ENCODE measurements at places on chromosomes 5 and 9. TPM values are rescaled to one million over a fixed set of nuclear protein-coding genes. Genes with fewer than 3 reads are reported as not detected.

The ANKRD33B gene
- total RNA-seq, result 6.5 TPM

GRCh38 chr9:107587191-107587963, 97.8 kb upstream of the KLF4 start:
- DNase-seq, result no peak

DNA sequence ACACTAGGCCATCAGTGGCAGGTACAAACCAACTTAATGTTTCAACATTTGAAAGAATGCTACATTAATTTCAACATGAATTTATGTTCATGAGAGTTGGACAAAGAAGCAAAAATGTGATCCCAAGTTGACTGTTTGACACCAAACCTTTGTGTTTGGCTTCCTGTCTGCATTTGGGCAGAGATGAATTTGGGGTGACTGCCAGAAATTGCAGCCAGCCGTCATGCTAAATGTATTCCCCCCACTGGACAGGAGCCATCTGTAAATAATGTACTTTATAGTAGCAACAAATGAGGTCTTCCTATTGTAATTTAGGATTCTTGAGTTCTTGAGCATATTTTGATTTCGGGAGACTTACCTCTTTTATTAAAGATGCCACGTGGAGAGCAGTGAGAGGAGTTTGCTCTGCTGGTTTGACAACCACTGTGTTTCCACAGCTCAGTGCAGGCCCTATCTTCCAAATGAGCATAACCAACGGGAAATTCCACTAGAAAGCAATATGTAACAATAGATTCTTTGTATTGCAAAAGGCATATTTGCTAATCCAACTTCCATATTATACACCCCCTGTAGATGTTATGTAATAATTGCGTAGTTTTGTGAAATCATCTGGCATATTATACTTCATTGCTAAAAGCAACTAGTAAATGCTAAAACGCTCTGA, 27.6 kb downstream of the ALDH1A1 start:
- DNase-seq, result no peak

GRCh38 chr9:131663288-131663687, 76.6 kb downstream of the RAPGEF1 start:
- DNase-seq, result no peak

GRCh38 chr5:129141696-129142095, 47.1 kb downstream of the ISOC1 start:
- no peak for DNase-seq

The F12 gene
- total RNA-seq, result 16.5 TPM

GRCh38 chr9:37512437-37512836, 26.7 kb downstream of the POLR1E start:
- DNase-seq, result no peak

DNA sequence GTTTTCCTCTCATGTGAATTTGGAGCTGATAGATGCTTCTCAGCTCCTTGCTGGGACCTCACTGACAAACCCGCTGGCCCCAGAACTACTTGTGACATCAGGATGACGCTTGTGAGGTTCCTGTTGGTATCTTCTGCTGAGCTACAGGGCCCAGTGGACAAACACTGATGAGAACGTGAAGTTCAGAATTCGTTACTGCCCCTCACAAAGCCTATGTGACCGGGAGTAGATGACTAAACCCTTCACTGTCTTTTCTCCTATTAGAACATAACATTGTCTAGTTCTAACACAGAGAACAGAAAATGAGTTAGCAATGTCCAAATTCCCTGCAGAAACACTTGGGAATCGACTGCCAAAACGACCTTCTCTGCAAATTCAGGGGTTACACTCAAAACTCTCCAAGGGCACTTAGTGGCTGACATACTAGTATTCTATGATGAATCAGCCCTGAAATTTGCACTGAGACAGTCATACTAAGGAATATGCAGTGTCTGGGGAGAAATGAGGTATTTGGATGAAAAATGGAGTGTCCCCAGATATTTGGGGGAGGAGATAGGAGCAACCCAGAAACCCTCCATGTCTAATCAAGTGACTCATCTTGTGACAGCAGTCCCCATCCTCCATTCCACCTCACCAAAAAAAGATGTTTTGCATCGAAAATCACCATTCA, 143.2 kb upstream of the TRIM32 start:
- DNase-seq, result no peak

GRCh38 chr9:134278974-134279640, 47.1 kb upstream of the RXRA start:
- DNase-seq, result no peak

- DNase-seq, result no peak
These were observed 4.5 kb downstream of the ZNF608 start for GRCh38 chr5:124741711-124742496.

The PRSS3 gene
- total RNA-seq, result 49.0 TPM

The NR2F1-AS1 gene
- total RNA-seq, result 1.6 TPM

The MORN5 gene
- total RNA-seq, result not detected

The VDAC1 gene
- total RNA-seq, result 151 TPM

- no peak for DNase-seq
These were observed 153.3 kb downstream of the CARTPT start for GRCh38 chr5:71872311-71872864.

The SLC1A1 gene
- 4.3 TPM for total RNA-seq

- DNase-seq, result no peak
These were observed 51.3 kb upstream of the MROH2B start for GRCh38 chr5:41122459-41122858.

DNA sequence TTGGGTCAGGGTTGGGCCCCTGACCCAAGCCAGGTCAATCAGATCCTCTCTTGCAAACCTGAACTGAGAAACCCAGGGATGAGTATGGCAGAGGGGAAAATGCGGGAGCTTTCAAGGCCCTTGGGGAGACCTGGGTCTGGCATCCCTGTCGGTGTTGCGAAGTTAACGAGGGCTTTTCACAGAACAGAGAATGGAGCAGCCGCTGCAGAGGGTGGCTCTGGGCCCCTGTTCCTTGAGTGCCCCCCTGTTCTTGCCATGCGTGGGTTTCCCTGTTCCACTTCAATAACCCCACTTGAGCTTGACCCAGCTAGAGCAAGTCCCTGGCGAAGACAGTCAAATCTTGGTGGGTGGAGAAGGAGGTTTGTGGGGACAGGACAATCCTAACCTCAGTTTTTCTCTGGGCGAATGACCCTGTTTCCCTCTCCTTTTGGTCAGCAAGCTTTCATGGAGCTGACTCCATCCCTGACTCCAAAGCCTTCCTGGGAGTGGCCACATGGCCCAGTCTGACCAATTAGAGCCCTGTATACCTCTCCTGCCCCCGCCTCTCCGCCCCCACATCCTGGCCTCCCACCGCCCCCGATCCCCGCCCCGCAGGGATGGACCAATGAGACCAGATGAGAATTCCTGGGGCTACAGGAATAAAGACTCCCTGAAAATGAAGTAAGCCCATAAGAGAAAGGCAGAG, 2.9 kb upstream of the VDAC1 start:
- no peak for DNase-seq

The COL15A1 gene
- 8.9 TPM for total RNA-seq

DNA sequence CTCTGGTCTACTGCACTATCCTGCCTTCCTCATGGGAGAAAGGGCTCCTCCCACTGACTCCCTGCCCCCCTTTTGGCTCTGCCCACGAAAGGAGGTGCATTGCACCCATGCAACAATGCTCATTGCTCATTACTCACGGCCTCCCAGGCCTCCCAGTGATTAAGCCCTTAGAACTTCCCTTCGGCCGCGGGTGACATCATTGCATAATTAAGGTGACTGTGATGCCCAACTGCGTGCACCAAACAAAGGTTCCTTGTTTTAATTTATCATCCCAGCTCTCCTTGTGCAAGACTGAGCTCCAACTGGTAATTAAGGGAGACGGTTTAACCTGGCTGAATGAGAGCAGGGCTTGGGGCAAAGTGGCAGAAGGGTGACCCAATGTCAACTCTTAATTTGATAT, 180.4 kb downstream of the GAS1 start:
- no peak for DNase-seq

The DDX41 gene
- 63.4 TPM for total RNA-seq

The MLLT3 gene
- total RNA-seq, result 8.4 TPM

DNA sequence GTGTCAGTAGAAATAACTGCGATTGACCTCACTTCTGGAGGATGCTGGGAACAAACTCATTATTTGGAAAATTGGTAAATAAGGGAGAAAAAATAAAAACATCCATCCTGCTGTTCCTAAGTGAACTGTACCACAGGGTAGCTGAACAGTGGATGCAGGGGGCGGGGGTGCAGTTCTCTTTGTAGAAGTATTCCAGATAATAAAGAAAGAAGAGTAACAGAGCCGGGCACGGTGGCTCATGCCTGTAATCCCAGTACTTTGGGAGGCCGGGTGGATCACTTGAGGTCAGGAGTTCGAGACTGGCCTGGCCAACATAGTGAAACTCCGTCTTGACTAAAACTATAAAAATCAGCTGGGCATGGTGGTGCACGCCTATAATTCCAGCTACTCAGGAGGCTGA, 132.1 kb downstream of the COL23A1 start:
- no peak for DNase-seq

The TMEM215 gene
- total RNA-seq, result not detected

The OR1J2 gene
- not detected for total RNA-seq

DNA sequence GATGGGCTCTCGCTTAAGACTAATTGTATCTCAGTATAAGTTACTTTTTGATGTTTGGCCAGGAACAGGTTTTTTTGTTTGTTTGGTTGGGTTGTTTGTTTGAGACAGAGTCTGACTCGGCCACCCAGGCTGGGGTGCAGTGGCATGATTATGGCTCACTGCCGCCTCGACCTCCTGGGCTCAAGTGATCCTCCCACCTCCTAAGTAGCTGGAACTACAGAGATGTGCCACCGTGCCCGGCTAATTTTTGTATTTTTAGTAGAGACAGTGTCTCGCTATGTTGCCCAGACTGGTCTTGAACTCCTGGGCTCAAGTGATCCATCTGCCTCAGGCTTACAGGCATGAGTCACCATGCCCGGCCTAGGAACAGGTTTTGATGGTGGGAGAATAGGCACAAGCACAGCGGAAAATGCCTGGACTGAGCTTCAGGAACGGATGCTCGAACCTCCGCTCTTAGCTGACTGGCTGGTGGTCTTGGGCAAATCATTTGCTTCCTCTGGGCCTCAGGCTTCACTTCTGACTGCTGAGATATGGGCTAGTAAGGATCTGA, 11.4 kb upstream of the SYNPO start:
- no peak for DNase-seq

DNA sequence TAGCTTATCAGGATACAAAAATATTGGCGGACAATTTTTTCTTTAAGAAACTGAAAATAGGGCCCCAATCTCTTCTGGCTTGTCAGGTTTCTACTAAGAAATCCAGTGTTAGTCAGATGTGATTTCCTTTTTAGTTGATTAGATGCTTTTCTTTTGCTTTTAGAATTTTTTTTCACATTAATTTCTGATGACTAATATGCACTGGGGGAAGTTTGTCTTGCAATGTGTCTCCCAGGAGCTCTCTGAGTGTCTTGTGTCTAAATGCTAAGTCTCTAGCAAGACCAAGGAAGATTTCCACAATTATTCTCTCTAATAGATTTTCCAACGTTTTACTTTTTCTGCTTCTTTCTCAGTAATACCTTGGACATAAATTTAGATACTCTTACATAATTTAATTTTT, 559.8 kb upstream of the TYRP1 start:
- DNase-seq, result no peak

The F2RL2 gene
- total RNA-seq, result 0.64 TPM

DNA sequence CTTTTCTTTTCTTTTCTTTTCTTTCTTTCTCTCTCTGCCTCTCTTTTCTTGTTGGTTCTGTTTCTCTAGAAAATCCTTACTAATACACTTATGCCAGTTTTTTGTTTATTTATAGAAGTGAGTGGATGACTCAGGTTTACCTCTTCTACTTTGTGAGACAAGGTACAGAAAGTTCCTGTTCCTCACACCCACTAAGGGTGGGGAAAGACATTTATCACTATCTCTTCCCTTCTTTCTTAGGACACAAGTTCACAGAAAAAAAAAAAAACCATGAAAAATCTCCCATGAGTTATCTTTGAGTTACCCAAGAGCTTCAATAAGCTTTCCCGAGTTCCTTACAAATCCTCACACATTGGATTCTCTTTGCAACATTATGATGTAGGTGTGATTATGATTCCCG, 60.9 kb upstream of the CD180 start:
- DNase-seq, result no peak

GRCh38 chr5:142849466-142849865, 79.3 kb downstream of the ARHGAP26 start:
- no peak for DNase-seq

- no peak for DNase-seq
These were observed 5.0 kb downstream of the SPRY4 start for GRCh38 chr5:142319560-142320429.

The ENTPD8 gene
- not detected for total RNA-seq

The HARS2 gene
- 22.7 TPM for total RNA-seq

- no peak for DNase-seq
These were observed 234.4 kb upstream of the ATP10B start for GRCh38 chr5:161086461-161086860.

The KYAT1 gene
- total RNA-seq, result 4.0 TPM

GRCh38 chr9:14992081-14992480, 81.9 kb upstream of the FREM1 start:
- no peak for DNase-seq

The ADGRD2 gene
- not detected for total RNA-seq

The NMUR2 gene
- total RNA-seq, result not detected

The ASB6 gene
- 15.9 TPM for total RNA-seq

DNA sequence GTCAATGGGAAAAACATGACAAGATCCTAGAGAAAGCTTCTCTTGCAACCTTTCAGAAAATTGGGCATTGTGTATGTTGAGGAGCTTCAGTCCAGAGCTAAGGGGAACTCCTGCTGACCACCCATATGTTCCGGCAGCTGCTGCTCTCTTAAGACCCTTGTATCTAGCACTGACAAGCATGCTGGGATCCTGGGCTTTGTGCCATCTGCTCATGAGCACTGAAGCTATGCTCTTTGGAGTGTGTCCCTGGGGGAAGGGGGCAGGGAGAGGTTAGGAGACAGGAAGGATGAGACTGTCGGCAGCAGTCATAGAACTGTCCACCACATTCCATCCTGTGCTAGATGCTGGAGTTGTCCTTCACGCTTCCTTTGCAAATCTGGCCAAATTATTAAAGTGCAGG, 109.3 kb downstream of the JAKMIP2 start:
- DNase-seq, result no peak

GRCh38 chr5:38403406-38403805, 145.0 kb downstream of the EGFLAM start:
- no peak for DNase-seq

The FOXI1 gene
- not detected for total RNA-seq

GRCh38 chr5:133261993-133262392, 210.2 kb downstream of the HSPA4 start:
- no peak for DNase-seq

- DNase-seq, result no peak
These were observed 156.8 kb downstream of the GDNF start for GRCh38 chr5:37683072-37683471.

GRCh38 chr5:14108170-14108996, 34.8 kb upstream of the TRIO start:
- DNase-seq, result no peak

DNA sequence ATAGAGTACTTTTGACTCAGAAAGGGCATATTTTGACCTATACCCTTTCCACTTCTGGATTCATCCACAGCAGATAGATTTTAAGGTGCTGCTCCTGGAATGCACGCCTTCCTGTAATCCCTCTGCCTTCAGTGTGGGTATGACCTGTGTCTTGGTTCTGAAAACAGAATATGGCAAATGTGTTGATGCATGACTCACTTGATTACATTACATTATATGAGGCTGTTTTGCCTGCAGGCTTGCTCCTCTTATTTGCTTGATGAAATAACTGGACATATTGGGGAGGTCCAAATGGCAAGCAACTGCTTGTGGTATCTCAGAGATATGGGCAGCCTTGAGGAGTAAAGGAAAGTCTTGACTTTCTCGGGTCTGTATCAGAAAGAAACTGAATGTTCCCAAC, 468.6 kb downstream of the CDH18 start:
- no peak for DNase-seq

GRCh38 chr5:148820461-148821395, 5.7 kb upstream of the ADRB2 start:
- DNase-seq, result no peak

- no peak for DNase-seq
These were observed 172.8 kb downstream of the APBA1 start for GRCh38 chr9:69499407-69499806.
